ENCODE measurements at places on chromosomes 11 and 22.

GRCh38 chr11:97351939-97352338 is 962.1 kb downstream of the JRKL start:
- no peak for DNase-seq

GRCh38 chr11:118807800-118808778 is 17.1 kb upstream of the DDX6 start:
- no peak for DNase-seq

GRCh38 chr11:1447845-1448825 is 38.4 kb downstream of the MOB2 start:
- DNase-seq: no peak

DNA sequence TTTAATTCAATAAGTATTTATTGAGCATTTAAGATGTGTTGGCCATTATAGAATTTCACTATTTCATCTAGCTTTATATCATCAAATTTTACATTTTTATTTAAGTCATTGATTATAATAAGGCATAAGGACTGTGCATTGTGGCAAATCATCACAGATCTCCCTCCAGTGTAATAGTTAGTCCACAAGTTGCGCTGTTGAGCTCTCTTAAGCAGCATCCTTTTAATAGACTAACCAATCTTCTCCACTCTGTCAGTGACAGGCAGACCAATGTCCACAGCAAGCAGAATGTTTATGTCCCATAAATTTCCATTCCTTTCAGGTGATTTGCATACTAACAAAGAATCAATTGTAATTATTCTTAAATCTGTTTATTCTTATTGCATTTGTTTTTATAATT is 595.3 kb upstream of the CCDC90B start:
- no peak for DNase-seq

GRCh38 chr11:1005928-1006327 is 30.6 kb downstream of the MUC6 start:
- DNase-seq: no peak

DNA sequence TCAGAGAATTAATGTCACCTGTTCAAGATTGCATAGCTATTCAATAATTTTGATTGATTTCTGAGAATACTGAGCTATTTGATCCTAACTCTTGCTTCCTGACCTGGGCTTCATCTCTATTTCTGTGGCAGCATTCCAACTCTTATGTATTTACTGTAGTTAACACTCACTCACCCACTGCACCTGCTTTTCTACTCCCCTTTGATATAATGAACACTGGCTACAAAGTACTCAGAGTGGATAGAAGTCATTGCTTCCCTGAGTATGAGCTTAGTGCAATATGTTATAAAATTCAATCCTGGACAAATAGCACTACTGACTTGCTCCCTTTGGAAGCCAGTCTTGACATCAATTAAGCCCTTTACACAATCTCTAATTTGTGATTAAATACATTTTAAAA is 117.2 kb downstream of the APIP start:
- no peak for DNase-seq

- no peak for DNase-seq
These were observed 60.2 kb downstream of the PDE2A start for GRCh38 chr11:72613977-72614376.

- no peak for DNase-seq
These were observed 138.2 kb downstream of the ETS1 start for GRCh38 chr11:128448981-128449713.

DNA sequence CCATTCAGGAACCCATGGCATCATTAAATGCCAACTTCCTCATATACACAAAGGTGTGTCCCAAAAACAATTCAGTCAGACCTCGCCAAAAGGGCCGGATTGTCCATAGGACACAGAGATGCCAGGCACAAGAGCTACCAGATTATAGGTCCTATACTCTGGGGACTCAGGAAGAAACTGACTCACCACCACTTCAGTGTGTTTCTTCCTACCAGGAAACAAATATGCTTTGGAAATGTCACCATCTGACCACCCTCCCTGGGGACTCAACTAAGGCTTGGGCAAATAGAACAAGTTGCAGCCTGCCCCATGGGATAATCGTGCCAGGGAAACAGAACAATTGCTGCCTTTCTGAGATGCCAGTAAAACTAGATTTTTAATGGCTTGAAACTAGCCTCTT is 11.7 kb downstream of the POU2AF3 start:
- no peak for DNase-seq

DNA sequence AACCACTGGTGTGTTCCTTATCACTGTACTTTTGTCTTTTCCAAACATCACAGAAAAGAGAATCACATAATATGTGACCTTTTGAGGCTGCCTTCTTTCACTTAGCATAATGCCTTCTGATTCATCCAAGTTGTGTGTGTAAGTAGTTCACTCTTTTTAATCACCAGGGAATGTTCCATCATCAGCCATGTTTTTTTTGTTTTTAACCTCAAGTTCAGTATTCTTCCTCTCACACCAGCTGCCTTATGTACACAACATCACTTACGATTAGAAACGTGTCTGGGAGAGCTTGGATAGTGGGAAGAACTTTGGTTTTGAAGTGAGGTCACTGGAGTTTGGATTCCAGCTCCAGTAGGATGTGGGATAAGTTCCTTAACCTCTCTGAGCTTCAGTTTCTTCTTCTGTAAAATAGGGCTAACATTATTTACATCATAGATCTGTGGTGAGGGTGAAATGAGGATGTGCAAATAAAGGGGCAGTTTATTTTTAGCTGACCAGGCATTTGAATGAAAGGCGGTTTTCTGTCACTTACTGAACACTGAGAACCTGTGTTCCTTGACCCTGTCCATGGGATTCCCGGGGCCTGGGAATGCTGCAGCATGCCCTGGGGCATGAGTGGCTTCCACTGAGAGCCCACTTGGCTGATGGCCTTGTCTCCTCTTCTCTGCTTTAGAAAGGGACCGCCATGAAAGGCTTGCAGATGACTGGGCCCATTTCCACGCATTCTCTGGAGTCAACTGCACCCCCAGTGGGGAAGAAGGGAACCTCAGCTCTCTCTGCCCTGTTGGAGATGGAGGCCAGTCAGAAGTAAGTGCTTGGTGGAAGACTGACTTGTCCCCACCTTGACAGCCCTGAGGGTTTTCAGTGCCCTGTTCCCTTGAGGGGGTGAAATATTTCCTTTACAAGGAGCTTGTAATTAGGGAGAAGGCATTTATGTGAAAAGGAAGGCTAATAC is 92.6 kb downstream of the DEPDC5 start:
- DNase-seq: no peak

- DNase-seq: no peak
These were observed 28.1 kb downstream of the RTN3 start for GRCh38 chr11:63709336-63709884.

Data from activated CD8-positive, alpha-beta memory T cell treated with anti-CD3 and anti-CD28 coated beads for 48 hours (primary cell).